ENCODE measurements at places on chromosomes 7 and 10.

DNA sequence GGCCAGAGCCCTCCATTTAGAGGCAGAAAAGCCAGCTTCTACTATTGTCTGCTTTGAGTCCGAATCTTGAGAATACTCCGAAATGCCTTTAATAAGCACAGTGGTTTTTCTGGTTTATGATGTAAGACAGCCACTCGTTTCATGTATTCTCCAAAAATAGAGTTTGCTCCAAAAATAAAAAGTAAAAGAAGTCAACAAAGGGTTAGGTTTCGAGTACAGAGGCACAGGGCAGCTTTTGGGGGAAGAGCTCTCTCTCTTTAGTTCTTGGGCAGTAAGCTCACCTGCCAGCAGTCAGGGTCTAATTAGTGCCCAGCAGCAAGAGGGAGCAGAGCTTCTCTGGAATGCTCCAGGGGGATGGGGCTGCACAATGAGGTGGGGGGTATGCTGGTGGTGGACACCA, 20.2 kb downstream of the CREB3L2 start:
- DNase-seq: no peak

DNA sequence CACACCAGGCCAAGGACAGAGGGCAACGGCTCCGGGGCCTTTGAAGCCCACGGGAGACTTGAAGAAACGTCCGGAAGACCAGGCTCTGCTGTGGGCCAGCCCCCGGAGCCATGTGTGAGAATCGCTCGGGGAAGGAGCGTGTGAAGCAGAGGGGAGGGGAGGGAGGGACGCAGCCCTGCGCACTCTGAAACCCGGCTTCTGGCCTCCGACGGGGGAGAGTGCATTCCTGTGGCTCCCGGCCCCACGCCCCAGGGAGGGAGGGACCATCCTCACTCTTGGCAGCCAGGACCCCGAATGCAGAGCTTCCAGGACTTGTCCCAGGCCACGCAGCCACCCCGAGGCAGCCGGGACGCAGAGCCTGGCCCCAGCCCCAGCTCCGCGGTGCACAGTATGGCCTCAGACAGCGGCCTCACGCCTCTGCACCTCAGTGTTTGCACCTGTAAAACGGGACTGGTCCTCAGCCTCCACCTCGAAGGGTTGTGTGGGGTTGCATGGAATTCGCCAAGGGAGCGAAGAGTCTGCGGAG, 67.4 kb downstream of the PDGFA start:
- no peak for DNase-seq

DNA sequence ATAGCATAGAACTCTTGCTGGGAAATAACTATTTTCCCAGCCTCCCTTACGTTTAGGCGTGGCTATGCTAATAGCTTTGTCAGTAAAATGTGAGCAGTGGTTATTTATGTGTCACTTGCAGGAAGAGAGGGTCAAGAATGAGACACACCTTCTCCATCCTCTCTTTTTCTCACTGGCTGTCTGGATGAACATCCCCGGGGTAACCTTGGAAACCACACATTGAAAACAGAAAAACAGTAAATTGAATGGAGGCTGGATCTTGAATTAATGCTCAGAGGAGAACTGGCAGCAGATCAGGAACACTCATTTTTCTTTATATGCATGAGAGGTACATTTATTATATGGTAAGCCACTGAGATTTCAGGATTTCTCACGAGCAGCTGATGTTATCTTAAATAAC, 127.6 kb downstream of the DNAJB9 start:
- DNase-seq: no peak

- no peak for DNase-seq
These were observed 54.6 kb upstream of the MKI67 start for GRCh38 chr10:128180843-128181242.

- no peak for DNase-seq
These were observed 31.6 kb downstream of the WBP1L start for GRCh38 chr10:102775201-102775934.

DNA sequence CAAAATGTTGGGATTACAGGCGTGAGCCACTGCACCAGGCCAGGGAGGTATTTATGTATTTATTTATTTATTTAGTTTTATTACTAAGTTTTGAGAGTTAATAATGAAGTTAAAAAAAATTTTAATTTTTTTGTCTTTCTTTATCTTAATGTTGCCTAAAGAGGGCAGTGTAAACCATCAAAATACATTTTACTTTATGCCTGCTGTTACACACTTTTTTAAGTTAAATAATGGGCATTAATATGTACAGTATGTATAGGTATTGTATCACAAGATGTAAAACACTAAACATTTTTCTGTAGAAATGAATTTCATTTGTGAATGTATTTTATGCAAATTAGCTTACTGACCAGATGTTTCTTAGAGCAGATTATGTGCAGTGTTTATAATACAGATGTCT, 129.4 kb downstream of the AASS start:
- DNase-seq: no peak

DNA sequence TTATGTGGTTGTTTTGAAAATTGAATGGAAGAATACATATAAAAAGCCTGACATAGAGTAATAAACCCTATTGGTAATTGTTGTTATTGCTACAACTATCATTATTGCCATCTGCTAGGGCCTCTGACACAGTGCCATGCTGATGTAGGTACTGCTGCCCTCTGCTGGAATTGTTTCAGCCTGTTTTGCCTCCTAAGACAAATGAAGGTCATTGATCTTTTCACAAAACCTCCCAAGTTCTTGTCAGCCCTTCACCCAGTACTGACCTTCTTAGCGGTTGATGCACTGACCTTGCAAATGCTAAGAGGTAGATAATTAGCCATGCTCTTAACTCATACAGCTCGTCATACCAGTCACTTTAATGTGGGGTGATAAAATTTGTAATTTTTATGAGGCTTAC, 975.2 kb downstream of the SORCS1 start:
- no peak for DNase-seq

- DNase-seq: no peak
These were observed 157.8 kb downstream of the SNX10 start for GRCh38 chr7:26449175-26450165.

DNA sequence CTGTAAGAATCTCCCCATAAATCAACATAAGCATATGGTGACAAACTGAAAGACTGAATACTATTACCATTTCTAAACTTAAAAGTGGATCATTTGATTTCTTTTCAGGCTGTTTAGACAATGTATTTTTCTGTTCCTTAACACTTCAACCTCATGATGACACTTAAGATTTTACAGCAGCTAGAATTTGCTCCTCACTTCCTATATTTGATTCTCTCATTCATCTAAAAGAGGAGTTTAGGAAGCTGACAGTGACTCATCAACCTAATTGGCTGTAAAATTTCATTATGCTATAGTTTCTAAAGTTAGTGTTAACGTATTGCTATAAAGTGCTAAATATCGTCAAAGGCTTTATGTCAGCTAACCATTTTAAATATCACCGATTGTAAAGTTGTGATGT, 478.7 kb downstream of the GRM8 start:
- DNase-seq: no peak

DNA sequence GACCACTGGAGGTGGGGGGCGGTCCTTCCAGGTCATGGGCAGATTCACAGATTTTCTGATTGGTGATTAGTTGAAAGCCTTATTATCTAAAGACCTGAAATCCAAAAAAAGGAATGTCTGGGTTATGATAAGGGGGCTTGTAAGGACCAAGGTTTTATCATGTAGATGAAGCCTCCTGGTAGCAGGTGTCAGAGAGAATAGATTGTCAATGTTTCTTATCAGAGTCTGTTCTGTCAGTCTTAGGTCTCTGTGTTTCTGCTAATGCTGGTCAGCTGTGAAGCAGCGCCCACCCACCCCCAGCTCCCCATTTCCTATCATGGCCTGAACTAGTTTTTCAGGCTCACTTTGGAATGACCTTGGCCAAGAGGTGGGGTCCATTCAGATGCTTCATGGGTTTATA, 21.2 kb downstream of the TES start:
- DNase-seq: no peak

DNA sequence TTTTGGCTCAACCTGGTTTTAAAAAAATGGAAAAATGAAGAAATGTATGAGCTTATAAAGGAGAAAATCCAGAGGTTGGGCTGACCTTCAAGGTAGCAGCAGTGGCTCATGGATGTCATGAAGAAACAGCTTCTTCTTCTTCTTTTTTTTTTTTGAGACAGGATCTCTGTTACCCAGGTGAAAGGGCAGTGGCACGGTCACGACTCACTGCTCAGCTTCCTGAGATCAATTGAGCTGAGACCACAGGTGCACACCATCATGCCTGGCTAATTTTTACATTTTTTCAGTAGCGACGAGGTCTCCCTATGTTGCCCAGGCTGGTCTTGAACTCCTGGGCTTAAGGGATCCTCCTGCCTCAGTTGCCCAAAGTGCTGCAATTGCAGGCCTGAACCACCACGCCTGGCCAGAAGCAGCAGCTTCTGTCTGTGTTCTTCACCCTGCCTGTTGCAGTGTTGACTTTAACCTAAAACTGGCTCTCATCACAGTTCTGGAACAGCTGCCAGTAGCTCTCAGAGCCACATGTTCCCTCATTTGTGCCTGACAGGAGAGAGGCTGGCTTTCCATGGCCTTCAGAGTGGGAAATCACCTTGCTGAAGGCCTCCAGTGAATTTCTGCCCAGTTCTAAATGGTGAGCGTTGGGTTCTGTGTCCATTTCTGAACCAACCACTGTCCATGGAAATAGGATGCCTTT, 117.7 kb downstream of the PFKFB3 start:
- no peak for DNase-seq

- DNase-seq: no peak
These were observed 149.4 kb downstream of the LRRN3 start for GRCh38 chr7:111240371-111240770.

DNA sequence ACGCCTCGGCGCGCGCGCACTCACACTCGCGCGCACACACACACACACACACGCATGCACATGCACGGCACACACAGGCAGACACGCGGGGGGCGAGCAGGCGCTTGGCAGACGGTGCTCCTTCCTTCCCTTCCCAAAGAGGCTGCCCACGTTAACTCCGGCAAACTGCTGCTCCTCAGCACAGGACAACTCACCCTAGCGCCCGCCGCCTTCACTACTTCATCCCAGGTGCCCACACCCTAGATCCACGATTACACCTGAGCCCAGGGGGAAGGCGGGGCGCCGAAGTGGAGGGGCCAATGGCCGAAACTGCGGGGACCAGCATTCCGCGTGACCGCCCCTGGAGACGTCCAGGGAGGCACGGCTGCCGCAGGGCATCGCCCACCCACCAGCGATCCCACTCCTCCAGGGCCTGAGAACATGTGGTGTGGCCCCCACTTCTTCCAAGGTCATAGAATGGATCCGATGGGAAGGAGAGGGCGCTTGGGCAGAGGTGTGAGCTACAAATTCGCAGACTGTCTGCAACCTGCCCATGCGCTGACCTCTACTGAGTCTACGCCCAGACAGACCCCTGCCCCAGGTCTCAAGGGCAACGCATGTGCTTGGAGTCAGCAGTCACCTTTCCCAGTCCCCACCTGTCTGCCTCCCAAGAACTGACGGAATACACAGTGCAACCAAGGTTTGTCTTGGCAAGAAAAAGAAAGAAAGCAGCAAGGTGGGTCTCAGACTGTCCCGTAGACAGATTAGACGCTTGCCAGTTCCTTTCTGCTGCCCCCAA, 74.6 kb downstream of the CALN1 start:
- no peak for DNase-seq

DNA sequence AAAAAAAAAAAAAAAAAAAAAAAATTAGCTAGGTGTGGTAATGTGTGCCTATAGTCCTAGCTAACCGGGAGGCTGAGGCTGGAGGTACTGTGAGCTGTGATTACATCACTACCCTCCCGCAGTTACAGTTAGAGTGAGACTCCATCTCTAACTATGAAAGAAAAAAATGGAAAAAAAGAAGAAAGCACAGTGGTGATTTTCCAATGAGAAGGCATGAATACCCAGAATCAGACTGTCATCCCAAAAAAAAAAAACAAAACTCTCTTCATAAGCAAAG, 269.9 kb upstream of the MKLN1 start:
- no peak for DNase-seq

- no peak for DNase-seq
These were observed 1.3 kb upstream of the SCD start for GRCh38 chr10:100345570-100346330.

DNA sequence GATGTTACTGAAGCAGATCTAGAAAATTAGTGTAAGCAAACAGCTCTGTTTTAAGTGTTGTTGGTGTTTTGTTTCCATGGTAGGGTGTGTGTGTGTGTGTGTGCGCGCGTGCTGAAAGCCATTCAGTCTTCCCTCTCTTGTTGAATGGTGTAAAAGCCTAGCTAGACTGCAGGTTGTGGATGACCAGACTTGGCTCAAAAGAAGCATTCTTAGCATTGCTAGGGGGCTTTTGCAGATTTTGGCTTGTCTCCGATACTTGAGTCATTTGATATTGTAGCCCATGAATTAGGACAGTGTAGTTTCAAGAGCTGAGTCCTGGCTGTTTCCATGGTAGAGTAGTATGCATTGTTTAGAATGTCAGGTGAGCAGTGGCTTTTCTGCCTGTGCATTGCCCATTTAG, 99.1 kb downstream of the SND1 start:
- no peak for DNase-seq

DNA sequence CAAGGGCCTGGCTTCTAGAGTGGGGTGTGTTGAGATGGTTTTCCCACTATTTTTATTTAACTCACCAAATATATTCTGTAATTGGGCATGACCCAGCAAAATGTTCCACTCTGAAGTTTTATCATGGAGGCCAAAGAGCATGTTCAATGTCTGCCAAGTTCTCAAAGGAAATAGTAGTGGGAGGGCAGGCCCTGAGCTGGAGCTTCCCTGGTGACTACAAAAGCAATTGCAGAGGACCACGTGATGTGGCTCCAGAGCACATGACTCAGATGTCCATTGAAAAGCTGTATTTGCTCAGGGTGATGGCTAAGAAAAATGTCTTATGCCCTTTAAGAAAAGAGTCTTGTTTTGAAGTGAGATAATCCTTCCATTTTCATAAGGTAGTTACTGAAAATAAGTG, 1024.8 kb downstream of the LRMDA start:
- no peak for DNase-seq

- no peak for DNase-seq
These were observed 51.8 kb downstream of the CCDC6 start for GRCh38 chr10:59854571-59854970.

- no peak for DNase-seq
These were observed 1.4 kb downstream of the BAIAP2L1 start for GRCh38 chr7:98399462-98399861.

GRCh38 chr7:31764462-31764861, 77.4 kb downstream of the PPP1R17 start:
- DNase-seq: no peak

GRCh38 chr7:135181261-135181928, 10.9 kb upstream of the CYREN start:
- no peak for DNase-seq

DNA sequence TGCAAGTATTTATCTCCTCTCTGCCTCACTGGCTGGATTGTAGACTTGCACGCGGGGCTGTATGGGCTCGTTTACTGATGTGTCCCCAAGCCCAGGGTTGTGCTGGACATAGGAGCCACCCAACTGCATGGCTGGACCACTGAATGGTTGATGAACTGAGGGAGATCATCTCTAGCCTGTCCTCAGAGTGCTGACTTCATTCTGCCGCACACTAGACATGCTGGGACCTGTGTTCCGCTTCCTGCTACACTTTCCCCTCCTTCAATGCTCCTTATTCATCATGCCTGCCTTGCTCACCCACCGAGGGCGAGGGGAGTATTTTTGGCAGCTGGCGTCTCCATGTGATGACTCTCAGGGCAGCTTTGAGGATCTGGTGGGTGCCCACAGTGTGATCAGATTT, 440.2 kb downstream of the GLRX3 start:
- DNase-seq: no peak

GRCh38 chr10:22258471-22258870, 40.7 kb upstream of the EBLN1 start:
- DNase-seq: no peak

GRCh38 chr7:157612664-157613561, 276.1 kb downstream of the DNAJB6 start:
- DNase-seq: no peak
